Stimulated activated naive B cell treated with anti-CD40 and anti-IgM and Interleukin-4, amounts not matched to agents 10 μg/mL and 1 μg/mL and 100 μg/mL, for 72 hours (primary cell): ENCODE measurements at places on chromosomes 3 and 15.

DNA sequence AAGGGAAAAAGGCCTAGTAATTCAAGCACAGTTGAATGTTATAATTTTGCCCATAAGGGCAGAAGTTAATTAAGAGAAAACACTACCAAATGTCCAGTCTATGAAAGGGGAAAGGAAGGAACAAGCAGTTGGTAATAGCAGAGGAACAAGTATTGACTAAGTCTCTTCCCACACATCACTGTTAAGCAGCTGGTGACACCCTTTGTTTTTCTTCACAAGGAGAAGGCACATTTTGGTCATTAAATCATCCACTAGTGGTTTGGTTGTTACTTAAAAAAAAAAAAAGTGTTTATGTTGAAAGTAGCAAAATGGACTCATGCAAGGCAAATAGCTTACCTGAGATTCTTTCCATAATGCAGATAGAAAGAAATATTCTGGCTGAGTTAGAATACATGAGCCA, 321.4 kb upstream of the NECTIN3 start:
- no peaks in the 10 kb centered on the region for H3K27me3 ChIP-seq
- no peak for DNase-seq
- no peaks in the 10 kb centered on the region for H3K36me3 ChIP-seq
- H3K4me1 ChIP-seq, result no peaks in the 10 kb centered on the region
- no peak overlapping the region for H3K27ac ChIP-seq

DNA sequence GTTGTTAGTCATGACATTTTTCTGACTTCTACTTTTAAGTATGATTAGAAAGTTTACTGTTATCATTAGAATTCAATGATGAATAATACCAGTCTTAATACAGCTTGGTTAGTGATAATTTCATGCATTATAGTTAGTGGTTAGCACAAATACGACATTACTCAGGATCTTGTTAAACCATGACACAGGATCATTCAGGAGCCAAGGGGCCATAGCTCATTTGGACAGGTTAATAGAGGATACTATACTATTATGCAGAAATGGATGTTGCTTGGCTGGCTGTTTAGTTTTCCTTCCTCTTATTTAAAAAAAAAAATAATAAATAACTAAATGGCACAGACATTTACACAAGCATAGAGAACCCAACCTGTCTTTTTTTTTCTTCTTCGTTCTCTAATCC, 55.5 kb downstream of the NSUN3 start:
- no peaks in the 10 kb centered on the region for H3K27me3 ChIP-seq
- DNase-seq, result no peak
- H3K36me3 ChIP-seq, result peaks cover 12% of the 10 kb centered on the region

DNA sequence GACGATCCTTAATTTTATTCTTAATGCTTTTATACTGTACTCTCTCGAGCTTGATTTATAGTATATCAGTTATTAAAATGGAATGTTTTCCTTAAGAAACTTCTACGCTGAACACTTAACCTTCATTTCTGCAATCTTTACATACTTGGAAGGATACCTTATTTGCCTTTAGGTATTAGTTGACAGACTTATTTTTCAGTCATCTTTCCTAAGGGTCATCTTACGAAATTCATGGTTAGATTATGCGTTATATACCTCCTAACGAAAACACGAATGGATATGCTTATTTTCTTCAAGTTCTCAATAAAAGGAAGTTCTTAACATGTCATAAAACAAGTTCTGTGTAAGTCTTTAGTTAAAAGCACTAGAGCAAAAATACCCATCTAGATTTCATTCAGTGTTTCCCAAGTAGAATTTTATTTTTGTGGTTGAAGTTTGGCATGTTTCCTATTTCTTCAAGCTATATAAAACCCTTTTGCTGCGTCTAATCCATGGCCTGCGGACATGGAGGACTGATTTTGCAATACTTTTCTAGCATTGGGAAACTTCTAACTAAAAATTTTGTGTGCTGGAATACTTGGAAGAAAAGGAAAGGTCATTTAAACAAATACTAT, 231.3 kb downstream of the TP63 start:
- H3K4me1 ChIP-seq, result no peaks in the 10 kb centered on the region
- H3K27me3 ChIP-seq, result no peaks in the 10 kb centered on the region
- H3K36me3 ChIP-seq, result no peaks in the 10 kb centered on the region
- H3K4me3 ChIP-seq, result no peak overlapping the region
- DNase-seq, result no peak

GRCh38 chr3:15713364-15713763, 84.4 kb downstream of the ANKRD28 start:
- no peaks in the 10 kb centered on the region for H3K27me3 ChIP-seq
- peaks cover 11% of the 10 kb centered on the region for H3K36me3 ChIP-seq
- H3K27ac ChIP-seq, result no peak overlapping the region
- H3K4me3 ChIP-seq, result no peak overlapping the region
- DNase-seq, result no peak

- H3K4me3 ChIP-seq, result no peak overlapping the region
- peaks cover 33% of the 10 kb centered on the region for H3K36me3 ChIP-seq
- peaks cover 7% of the 10 kb centered on the region for H3K27me3 ChIP-seq
- peaks cover 11% of the 10 kb centered on the region for H3K4me1 ChIP-seq
These were observed 2.7 kb downstream of the MAP6D1 start for GRCh38 chr3:183822631-183823030.

DNA sequence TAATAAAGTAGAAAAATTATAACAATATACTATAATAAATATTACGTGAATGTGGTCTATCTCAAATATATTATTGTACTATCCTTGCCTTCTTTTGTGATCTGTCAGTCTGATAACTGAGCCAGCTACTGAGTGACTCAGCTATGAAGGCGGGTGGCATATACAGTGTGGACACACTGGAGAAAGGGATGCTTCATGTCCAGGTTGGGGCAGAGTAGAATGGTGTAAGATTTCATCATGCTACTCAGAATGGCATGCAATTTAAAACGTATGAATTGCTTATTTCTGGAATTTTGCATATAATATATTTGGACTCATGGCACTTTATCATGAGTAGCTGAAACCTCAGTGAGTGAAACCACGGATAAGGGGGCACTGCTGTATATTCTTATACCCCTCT, 172.9 kb upstream of the TBC1D5 start:
- H3K4me3 ChIP-seq, result no peak overlapping the region
- no peaks in the 10 kb centered on the region for H3K36me3 ChIP-seq
- H3K4me1 ChIP-seq, result peaks cover 11% of the 10 kb centered on the region

DNA sequence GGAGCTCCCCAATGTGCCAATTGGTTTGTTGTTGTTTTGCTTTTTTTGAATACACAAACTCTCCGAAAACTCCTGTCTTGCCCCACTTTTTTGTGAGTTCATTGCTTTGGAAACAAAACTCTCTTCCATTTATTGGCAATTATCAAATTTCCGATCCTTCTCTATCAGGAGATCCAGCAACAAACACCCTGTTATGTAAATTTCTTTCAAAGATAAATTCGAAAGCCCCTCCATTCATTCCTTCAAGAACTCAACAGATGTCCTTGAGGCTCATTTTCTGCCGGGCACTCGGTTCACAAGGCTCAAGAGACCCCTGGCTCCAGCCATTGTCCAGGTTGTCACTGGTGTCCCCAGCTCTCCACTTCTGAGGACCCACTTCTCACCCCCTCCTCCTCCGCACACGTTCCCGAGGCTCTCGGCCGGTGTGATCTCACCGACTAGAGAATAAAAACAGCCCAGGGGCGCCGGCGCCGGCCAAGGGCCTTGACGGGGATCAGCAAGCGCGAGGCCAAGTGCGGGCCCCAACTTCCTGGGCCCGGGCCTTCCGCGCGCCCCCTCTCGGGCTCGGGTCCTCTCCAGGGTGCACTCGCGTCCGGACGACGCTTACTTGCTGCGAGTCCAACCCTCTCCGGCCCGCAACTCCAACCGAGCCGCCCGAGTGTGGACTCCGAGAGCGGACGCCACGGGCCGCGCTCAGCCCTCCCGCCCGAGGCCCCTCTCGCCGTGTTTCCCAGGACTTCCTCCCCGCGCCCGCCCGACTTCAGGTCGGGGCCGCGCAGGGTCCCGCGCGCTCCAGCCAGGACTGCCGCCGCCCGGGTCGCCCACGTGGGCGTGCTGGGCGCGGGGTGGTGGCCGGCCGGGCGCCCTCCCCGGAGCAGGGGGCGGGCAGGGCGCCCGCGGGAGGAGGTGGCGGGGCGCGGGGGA, 533 bp upstream of the SMAD3 start:
- peaks cover 36% of the 10 kb centered on the region for H3K4me1 ChIP-seq
- H3K27me3 ChIP-seq, result no peaks in the 10 kb centered on the region
- DNase-seq, result no peak

GRCh38 chr3:98705694-98706093, 57.4 kb upstream of the ST3GAL6 start:
- H3K27ac ChIP-seq, result no peak overlapping the region
- H3K36me3 ChIP-seq, result no peaks in the 10 kb centered on the region
- no peaks in the 10 kb centered on the region for H3K4me1 ChIP-seq
- H3K27me3 ChIP-seq, result peaks cover 6% of the 10 kb centered on the region
- no peak overlapping the region for H3K4me3 ChIP-seq

DNA sequence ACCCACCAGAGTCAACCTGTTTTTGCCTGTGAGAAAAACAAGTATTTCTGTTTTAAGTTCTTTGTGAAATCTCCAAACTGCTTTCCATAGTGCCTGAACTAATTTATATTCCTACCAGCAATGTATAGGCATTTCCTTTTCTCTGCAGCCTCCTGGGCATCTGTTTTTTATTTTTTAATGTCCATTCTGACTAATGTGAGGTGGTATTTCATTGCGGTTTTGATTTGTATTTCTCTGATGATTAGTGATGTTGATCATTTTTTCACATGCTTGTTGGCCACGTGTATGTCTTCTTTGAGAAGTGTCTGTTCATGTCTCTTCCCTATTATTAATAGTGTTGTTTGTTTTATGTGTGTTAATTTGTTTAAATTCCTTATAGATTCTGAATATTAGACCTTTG, 820.5 kb downstream of the MCTP2 start:
- no peak overlapping the region for H3K4me3 ChIP-seq
- H3K27me3 ChIP-seq, result no peaks in the 10 kb centered on the region
- DNase-seq, result no peak
- no peaks in the 10 kb centered on the region for H3K4me1 ChIP-seq
- H3K36me3 ChIP-seq, result no peaks in the 10 kb centered on the region

GRCh38 chr15:98952381-98952803, 55.2 kb downstream of the PGPEP1L start:
- DNase-seq, result peak; percentile 3
- H3K27me3 ChIP-seq, result no peaks in the 10 kb centered on the region
- no peak overlapping the region for H3K4me3 ChIP-seq
- H3K36me3 ChIP-seq, result peaks cover 31% of the 10 kb centered on the region

DNA sequence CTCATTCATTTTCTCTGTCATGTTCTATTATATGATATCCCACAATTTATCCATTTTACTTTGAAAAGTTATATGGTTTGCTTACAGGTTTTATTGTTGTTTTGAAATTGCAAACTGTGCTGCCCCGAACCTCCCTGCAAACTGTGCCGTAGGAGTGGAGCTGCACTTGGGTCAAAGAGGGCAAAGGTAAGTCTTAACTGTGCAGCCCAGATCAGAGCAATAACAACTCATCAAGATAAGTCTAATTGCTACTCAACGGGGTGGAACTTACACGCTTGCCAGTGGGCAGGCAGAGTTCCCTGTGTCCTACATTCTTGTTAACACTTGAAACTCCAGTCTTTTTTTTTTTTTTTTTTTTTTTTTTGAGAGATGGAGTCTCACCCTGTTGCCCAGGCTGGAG, 33.2 kb downstream of the ZDHHC19 start:
- no peak overlapping the region for H3K4me3 ChIP-seq
- H3K36me3 ChIP-seq, result no peaks in the 10 kb centered on the region
- no peak overlapping the region for H3K27ac ChIP-seq
- H3K27me3 ChIP-seq, result no peaks in the 10 kb centered on the region

DNA sequence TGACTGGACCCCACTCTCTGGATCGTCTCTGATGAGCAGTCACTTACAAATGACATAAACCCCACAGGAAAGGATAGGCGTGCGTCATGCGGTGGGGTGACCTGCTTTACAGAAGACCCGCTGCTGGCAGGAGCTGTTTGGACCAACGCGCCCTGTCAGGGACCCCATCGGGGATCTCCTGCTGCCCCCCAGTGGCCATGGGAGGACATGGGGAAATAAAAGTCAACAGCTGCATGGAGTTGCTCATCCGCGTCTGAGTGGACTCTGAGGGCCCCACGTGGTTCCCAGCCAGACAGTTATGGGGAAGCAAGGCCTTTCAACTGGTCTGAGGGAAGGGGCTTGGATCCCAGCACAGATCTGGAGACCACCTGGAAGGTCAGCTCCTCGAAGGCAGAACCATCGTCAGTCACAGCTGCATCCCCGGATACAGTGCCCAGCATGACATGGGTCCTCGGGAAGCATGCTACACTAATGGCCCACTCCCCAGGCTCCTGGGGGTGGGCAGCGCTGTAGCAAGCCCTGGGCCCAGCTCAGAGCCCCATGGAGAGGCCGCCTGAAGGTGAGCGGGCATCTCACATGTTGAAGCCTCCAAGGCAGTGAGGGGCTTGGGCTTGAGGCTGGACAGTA, 32.1 kb downstream of the PTH1R start:
- DNase-seq, result peak; percentile 78
- H3K36me3 ChIP-seq, result peaks cover 4% of the 10 kb centered on the region

DNA sequence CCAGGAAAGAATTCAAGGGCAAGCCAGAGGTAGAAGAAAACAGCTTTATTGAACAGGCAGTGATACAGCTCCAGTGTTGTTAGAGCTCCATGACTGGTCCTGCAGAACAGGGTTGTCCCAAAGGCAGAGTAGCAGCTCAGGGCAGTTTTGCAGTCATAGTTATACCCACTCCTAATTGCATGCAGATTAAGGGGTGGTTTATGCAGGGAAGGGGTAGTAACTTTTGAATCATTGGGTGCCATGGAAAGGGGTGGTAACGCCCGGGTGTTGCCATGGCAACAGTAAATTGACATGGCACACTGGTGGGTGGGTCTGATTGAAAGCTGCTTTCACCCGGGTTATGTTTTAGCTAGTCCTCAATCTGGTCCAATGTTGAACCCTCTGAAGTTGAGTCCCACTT, 9.7 kb upstream of the RAB6B start:
- H3K27ac ChIP-seq, result no peak overlapping the region
- no peak for DNase-seq
- H3K27me3 ChIP-seq, result peaks cover 21% of the 10 kb centered on the region
- H3K4me1 ChIP-seq, result no peaks in the 10 kb centered on the region
- H3K4me3 ChIP-seq, result no peak overlapping the region

- peaks cover 7% of the 10 kb centered on the region for H3K36me3 ChIP-seq
- no peak overlapping the region for H3K27ac ChIP-seq
- H3K27me3 ChIP-seq, result no peaks in the 10 kb centered on the region
- DNase-seq, result no peak
These were observed 68.8 kb downstream of the TCF12 start for GRCh38 chr15:56987286-56987685.

DNA sequence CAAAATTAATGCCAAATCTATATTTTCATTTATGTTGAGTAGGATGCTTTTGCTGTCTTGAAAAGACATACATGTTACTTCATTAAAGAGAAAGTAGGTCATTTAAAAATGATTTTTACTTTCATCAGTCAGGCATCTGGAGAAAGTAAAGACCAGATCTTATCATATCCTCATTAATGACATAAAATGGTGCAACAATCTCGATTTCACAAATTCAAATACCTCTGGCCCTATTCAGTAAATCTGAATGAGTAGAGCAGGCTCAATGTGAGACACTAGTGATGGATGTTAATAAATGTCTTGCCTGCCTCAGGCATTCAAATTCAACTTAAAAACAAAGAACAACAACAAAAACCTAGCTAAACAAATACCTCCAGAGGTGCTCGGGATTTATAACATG, 714.1 kb downstream of the NAALADL2 start:
- no peak overlapping the region for H3K4me3 ChIP-seq
- H3K36me3 ChIP-seq, result no peaks in the 10 kb centered on the region

GRCh38 chr3:56800130-56800831, 1.5 kb downstream of the ARHGEF3 start:
- peak; percentile 42 for DNase-seq
- no peaks in the 10 kb centered on the region for H3K36me3 ChIP-seq
- peak overlapping the region; percentile 76 for H3K27ac ChIP-seq
- H3K27me3 ChIP-seq, result no peaks in the 10 kb centered on the region
- H3K4me1 ChIP-seq, result peaks cover 37% of the 10 kb centered on the region
